ENCODE measurements at places on chromosomes 5 and 9.

GRCh38 chr5:166639151-166639550, 1652.3 kb upstream of the WWC1 start:
- DNase-seq: no peak

GRCh38 chr5:127962491-127962890, 121.1 kb upstream of the SLC12A2 start:
- no peak for DNase-seq

DNA sequence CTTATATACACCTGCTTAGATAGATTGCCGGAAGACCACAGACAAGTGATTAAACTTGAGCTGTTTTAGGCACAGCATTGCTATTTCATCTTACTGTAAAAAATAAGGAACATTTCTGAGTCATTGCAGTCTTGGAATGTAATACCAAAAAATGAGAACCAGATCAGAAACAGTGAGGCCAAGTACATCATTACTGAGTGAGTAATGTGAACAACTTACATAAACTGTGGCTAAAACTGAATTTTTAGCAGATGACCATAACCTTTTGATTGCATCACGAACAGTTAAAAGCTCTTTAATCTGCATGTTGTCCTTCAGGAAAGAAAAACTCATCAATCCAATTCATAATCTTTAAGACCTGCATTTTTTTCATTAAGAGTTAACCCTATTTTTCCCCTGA, 157.1 kb upstream of the FGF10 start:
- DNase-seq: no peak

- DNase-seq: no peak
Measured at GRCh38 chr9:109336409-109336808, 15.6 kb upstream of the EPB41L4B start.

DNA sequence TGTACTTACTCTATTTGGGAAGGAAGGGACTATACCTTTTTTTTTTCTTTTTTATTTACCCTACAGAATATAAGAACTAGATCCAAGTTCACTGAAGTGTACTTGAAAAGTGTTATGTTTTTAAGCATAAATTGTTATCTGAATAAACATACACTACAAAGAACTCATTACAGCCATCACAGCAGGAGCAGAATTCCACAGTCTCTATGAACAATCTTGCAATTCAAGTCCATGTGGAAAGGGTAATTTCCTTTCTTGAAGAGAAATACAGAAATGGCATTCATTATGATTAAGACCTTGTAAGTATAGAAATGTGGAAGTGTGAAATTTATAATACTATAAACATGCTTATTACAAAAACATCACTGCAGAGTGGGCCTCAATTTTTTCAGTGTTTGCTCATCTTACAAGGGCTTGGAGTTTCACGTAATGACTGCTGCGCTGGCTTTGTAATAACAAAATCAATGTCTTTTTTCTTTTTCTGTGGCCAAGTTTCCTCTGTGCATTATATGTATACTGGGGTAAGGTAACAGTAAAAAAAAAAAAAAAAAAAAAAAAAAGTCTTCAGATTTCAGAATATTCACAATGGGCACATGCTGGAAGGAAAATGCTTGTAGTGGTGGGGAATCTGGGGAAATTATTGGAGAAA, 77.0 kb upstream of the GNA14 start:
- DNase-seq: no peak

- no peak for DNase-seq
Measured at GRCh38 chr5:52597625-52598024, 190.1 kb upstream of the ITGA1 start.

DNA sequence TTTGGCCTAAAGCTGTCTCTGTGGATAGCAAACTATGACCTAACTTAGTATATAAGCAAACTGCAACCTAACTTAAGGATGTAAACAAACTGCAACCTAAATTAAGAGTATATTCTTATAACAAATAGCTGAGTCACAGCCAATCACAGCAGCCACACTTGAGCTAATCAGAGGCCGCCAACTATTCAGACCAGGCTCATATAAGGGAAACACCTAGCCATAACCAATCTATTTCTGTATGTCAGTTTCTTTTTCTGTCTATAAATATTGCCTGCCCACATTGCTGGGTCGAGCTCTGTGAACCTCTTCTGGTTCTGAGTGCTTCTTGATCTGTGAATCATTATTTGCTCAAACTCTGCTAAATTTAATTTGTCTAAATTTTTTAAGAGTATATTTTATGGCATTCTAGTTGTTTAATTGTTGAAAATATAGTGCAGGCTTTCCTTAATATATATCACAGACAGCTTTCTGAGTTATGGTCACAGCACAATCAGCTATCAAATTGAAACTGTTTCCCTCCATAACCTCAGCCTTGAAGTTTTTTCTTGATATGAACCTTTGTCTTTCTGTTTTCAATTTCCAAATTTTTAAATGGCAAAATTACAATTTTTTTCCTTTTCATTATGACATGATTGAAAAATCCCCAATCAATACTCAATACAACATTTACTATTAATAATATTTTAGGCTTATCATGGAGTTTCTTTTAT, 327.1 kb upstream of the NUDT12 start:
- no peak for DNase-seq

GRCh38 chr5:65394087-65394486, 87.6 kb downstream of the ADAMTS6 start:
- no peak for DNase-seq

DNA sequence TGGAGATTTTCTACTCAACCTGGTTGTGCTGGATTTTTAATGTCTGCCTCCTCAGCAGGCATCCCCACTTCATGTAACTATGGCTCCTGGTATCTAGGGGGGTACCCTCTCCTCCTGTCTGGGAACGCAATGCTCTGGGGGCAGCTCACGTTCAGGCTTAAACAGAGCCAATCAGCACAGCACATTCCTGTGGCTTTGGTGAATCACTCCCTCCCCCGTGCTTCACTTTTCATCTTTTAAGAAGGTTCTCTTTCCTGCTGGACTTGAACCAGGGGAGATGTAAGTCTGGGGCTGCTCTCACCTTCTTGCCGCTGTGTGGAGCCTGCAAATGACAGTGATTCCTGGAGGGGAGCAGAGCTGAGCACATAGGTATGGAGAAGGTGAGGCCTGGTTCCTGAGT, 101.2 kb downstream of the MSX2 start:
- DNase-seq: no peak

DNA sequence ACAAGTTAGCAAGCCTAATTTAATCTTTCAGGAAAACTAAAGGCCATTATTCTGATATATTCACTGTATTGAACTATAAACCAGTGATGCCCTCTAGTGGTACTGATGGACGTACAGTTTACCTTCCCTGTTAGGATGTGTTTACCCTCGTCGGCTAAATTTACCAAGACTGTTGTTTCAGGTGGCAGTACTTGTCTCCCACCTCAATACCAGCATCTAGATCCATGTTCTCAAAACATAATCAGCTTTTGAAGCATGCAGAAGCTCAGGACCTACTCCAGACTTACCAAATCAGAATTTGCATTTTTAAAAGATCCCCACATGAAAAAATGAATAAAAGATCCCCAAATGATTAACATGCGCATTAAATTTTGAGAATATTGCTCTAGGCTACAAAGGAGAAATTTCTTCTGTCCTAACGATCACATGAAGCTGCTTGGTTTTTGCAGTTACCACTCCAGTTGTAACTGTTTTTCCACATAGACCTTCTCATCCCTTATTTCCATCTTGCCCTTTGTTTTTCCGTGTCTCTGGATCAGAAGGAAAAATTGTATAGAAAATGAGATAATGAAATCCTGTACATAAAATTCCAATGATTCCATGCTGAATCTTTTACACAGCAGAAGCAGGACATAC, 3.2 kb upstream of the BAAT start:
- peak; percentile 40 for DNase-seq

- peak; percentile 23 for DNase-seq
Measured at GRCh38 chr9:75855509-75855908, 35.0 kb upstream of the PCSK5 start.

GRCh38 chr9:105030285-105030684, 102.3 kb upstream of the ABCA1 start:
- DNase-seq: no peak

GRCh38 chr9:129262261-129262660, 84.2 kb upstream of the IER5L start:
- no peak for DNase-seq

DNA sequence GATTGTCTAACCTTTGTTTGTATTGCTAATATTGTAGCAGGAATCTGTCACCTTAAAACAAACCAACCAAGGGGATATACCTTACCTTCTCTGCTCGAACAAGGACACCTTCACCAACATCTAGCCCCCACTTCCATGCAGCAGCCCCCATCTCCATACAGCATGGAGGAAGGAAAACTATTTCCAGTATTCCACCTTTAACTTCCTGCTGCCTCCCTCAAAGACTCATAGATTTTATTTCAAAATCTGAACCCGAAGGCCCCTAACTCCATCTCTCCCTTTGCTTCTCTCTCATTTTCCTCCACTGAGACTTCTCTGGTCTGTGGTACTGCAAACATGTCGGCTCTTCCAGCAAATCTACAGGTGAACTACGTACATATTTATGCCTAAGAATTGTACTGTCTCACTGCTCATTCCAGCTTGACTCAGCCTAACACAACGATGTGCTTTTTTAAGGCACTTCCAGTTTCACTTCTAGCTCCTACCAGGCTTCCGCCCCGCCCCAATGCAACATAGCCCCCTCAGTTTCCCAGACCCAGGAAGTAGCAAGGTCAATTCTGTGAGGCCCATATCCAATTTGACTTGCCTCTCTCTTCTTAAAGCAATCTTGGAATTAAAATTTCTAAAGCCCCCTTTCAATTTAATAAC, 70.7 kb upstream of the RNF38 start:
- DNase-seq: no peak

GRCh38 chr5:113937301-113937700, 423.8 kb downstream of the YTHDC2 start:
- DNase-seq: no peak
